ENCODE measurements at places on chromosomes 5 and 9.

GRCh38 chr9:126198854-126199253 lies 127.8 kb upstream of the MVB12B start:
- no peak for DNase-seq

- DNase-seq = no peak
These were observed 151.7 kb downstream of the PRELID2 start for GRCh38 chr5:145683431-145683830.

DNA sequence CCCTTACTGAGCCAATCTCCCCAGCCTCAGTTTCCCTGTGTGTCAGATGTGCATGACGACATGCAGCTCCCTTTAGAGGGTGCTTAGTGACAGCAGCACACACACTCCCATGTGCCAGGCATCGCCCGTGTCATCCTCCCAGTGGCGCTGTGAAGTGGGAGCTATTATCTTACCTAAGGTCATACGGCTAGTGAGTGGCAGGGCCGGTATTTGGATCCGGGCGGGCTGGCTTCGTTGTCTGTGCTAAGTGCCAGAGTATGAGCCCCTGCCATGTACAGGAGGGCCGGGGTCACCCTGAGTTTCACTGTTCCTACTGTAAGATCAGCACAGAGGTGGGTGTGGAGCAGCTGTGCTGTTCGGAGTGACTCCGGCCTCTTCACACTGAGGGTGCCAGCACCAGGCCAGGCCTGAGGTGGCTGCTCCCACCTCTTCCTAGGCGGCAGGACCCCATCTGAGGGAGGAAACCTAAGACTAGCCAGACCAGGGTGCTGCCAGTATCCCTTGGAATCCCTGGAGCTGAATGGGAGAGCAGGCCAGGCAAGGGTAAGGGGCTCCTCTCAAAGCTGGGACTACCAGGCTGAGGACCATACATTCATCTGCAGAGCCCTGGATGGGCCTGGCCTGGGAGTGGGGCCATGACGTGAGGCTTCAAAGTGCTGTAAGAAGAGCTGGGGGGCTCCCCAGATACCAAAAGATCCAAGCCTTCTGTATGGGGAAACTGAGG lies 22.5 kb downstream of the AQP7 start:
- DNase-seq = no peak

DNA sequence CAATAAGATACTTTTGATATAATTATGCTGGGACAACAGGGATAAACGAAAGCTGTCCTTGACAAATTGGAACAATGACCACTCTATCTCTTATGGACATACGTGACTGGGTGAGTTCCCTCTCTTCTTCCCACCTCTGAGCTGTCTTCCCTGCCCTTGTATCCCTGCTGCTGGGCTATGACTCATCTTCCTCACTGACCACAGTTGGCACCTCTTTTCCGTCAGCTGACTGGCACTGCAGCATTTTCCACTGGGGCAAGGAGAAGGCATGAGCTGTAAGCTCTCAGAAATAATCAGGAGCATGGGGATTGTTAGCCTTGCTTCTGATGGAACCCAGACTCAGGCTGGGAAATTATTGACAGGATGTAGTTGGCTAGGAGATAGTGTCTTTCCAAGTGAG lies 48.7 kb downstream of the PCSK1 start:
- peak; percentile 30 for DNase-seq

DNA sequence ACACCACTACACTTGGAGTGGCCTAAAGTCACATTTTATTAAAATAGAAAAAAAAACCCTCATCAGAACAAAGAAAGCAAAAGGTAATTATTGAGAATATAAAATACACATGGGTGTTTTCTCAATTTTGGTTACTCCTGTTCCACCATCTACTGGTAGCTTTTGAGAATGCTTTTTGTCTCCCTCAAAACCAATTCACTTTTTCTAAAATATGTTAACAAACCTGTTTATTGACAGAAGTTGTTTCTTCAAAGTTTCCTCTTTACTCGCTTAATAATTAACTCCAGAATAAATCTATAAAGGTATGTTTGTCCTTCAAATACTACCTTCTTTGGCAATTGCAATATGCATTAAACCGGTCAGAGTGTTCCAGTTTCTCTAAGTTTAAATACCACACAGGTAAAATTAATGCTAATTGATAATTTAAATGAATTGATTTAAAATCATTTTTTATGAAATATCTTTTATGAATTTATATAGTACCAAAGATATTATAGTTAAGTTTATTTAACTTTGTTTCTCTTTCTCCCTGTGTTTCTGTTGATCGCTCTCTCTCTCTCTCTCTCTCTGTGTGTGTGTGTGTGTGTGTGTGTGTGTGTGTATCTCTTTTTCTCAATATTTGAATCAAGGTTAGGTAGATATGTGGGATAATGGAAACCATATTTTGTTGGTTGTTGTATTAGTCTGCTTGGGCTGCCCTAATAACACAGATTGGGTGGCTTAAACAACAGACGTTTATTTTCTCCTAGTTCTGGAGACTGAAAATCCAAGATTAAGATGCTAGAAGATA lies 487.4 kb downstream of the PRDM9 start:
- no peak for DNase-seq

Measured in SHP77 (cell line).